ENCODE measurements at places on chromosomes 13 and 19. TPM values are rescaled to one million over a fixed set of nuclear protein-coding genes. Genes with fewer than 3 reads are reported as not detected.

Gene DENND1C
- 123 TPM for total RNA-seq

Gene ATP4A
- not detected for total RNA-seq

Gene IRGC
- not detected for total RNA-seq

Gene GAPDHS
- total RNA-seq = not detected

Gene FCER2
- 0.32 TPM for total RNA-seq

Gene ZNF304
- 8.9 TPM for total RNA-seq

Gene GPR183
- 26.8 TPM for total RNA-seq

Gene APOC4
- not detected for total RNA-seq

Gene KLK15
- not detected for total RNA-seq

Gene BRME1
- 2.9 TPM for total RNA-seq

Gene HTR2A
- total RNA-seq = not detected

GRCh38 chr13:75384879-75385707, 96.9 kb downstream of the TBC1D4 start:
- no peaks in the 10 kb centered on the region for H3K27me3 ChIP-seq
- H3K4me3 ChIP-seq = no peak overlapping the region
- DNase-seq = no peak
- H3K27ac ChIP-seq = no peak overlapping the region

GRCh38 chr13:46403851-46404732, 17.0 kb upstream of the RUBCNL start:
- H3K4me3 ChIP-seq = no peak overlapping the region
- H3K27me3 ChIP-seq = no peaks in the 10 kb centered on the region
- H3K27ac ChIP-seq = no peak overlapping the region
- H3K4me1 ChIP-seq = peaks cover 6% of the 10 kb centered on the region
- no peaks in the 10 kb centered on the region for H3K36me3 ChIP-seq

DNA sequence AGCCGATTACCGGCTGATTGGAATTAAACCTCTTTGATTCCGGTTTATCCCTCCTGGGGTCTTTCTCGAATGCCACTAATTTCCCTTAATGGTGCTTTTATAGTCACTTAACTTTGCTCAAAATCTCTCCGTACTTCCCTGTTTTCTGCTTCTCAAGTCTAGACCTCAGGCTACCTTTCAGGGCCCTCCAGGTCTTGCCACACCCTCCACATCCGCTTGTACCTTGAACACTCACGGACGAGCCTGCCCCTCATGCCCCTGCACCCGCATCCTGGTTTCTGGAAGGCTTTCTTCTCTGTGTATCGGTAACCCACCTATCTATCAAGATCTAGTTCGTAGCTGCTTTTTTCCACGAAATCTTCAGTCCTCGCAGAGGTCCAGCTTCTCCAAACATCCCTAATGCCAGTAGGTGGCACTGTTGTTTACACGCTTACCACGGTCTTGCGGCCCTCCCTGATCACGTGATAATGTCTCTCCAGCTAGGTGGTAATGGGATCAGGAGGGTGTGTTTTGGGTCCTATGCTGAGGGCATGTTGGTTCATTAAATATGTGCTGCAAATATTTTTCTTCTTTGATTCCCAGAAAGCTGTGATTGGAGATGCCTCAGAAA, 13.8 kb downstream of the ATP12A start:
- H3K27ac ChIP-seq = no peak overlapping the region
- no peak overlapping the region for H3K4me3 ChIP-seq
- no peak for DNase-seq
- H3K4me1 ChIP-seq = peaks cover 4% of the 10 kb centered on the region
- no peaks in the 10 kb centered on the region for H3K27me3 ChIP-seq

GRCh38 chr19:10683064-10683426, 18.2 kb upstream of the QTRT1 start:
- peaks cover 54% of the 10 kb centered on the region for H3K36me3 ChIP-seq
- H3K27ac ChIP-seq = no peak overlapping the region
- H3K4me1 ChIP-seq = no peaks in the 10 kb centered on the region
- no peak overlapping the region for H3K4me3 ChIP-seq
- no peaks in the 10 kb centered on the region for H3K27me3 ChIP-seq
- no peak for DNase-seq

DNA sequence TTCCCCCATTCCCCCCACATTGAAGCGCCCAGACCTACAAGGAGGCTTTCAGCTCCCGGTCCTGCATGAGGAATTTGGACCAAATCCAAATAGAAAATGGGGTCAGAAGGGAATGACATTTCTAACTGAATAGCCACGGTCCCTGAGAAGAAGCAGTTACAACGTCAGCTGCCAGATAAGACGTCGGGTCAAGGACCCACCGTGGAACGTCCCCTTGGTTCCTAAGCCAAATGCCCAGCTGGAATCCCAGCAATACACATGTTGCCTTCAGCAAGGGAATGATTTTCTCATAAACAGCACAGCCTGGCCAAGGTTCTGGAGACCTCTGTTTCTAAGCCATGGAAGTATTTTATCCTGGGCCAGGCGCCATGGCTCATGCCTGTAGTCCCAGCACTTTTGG, 109.1 kb upstream of the PEG3 start:
- H3K36me3 ChIP-seq = no peaks in the 10 kb centered on the region
- DNase-seq = no peak
- H3K27ac ChIP-seq = no peak overlapping the region
- H3K4me3 ChIP-seq = no peak overlapping the region
- H3K4me1 ChIP-seq = no peaks in the 10 kb centered on the region
- no peaks in the 10 kb centered on the region for H3K27me3 ChIP-seq

GRCh38 chr13:112900691-112901091, 68.3 kb upstream of the MCF2L start:
- H3K36me3 ChIP-seq = no peaks in the 10 kb centered on the region
- H3K4me3 ChIP-seq = no peak overlapping the region
- no peaks in the 10 kb centered on the region for H3K4me1 ChIP-seq
- no peaks in the 10 kb centered on the region for H3K27me3 ChIP-seq
- DNase-seq = no peak

DNA sequence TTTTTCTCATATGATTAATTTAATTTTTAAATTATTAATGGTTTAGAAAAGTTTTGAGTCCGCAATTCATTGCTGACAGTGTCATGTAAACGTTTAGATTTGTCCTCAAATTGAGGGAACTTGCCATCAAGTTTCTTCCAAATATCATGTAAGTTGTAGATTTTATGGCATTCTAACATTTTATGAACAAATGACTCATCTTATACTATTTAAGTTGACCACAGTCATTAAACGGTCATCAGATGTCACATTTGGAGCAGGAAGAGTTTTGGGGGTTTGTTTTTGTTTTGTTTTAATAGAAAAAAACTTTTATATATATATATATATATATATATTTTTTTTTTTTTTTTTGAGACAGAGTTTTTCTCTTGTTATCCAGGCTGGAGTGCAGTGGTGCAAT, 4.3 kb downstream of the ZNF114 start:
- H3K4me1 ChIP-seq = no peaks in the 10 kb centered on the region
- no peak overlapping the region for H3K27ac ChIP-seq
- H3K27me3 ChIP-seq = no peaks in the 10 kb centered on the region
- H3K36me3 ChIP-seq = no peaks in the 10 kb centered on the region

GRCh38 chr19:54448774-54449700, at the start of gene LENG8:
Gene LENG8, plus strand, starts transcription at chr19:54449199. Its CDS starts 2,146 bp downstream, at chr19:54451345.
- H3K4me3 ChIP-seq = peak within 1 kb of the TSS; percentile 85
- peaks cover 39% of the 10 kb centered on the region for H3K4me1 ChIP-seq
- H3K27ac ChIP-seq = peak within 1 kb of the TSS; percentile 94

DNA sequence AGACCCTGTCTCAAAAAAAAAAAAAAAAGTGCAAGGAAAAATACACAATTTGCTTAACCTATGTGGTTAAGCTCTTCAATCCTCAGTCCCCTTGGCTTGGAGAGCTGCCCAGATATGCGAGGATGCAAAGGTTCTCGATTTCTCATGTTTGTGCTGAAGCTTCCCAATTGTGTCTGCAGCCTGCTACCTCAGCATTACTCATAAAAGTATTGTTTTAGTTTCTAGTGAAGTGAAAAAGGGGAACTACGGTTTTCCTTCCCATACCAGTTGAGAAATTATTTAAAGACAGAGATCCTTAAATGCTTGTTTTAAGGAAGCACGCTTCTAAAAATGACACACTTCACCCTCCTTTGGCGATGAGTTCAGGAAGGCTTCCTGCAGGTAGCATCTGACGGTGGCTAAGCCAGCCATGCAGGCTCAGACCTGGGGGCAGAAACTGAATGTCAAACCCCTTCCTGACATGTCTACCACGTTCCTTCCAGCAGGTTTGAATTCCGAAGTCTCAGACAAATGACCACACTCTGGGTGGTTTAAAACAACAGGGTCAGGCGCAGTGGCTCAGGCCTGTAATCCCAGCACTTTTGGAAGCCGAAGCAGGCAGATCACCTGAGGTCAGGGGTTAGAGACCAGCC, 47.9 kb downstream of the RUBCNL start:
- H3K4me3 ChIP-seq = no peak overlapping the region
- no peaks in the 10 kb centered on the region for H3K27me3 ChIP-seq
- no peak overlapping the region for H3K27ac ChIP-seq
- no peak for DNase-seq
- peaks cover 18% of the 10 kb centered on the region for H3K4me1 ChIP-seq
- no peaks in the 10 kb centered on the region for H3K36me3 ChIP-seq

GRCh38 chr13:22561581-22561980, 619.2 kb upstream of the SGCG start:
- no peaks in the 10 kb centered on the region for H3K4me1 ChIP-seq
- H3K27me3 ChIP-seq = no peaks in the 10 kb centered on the region
- H3K36me3 ChIP-seq = no peaks in the 10 kb centered on the region
- H3K4me3 ChIP-seq = no peak overlapping the region
- no peak for DNase-seq

DNA sequence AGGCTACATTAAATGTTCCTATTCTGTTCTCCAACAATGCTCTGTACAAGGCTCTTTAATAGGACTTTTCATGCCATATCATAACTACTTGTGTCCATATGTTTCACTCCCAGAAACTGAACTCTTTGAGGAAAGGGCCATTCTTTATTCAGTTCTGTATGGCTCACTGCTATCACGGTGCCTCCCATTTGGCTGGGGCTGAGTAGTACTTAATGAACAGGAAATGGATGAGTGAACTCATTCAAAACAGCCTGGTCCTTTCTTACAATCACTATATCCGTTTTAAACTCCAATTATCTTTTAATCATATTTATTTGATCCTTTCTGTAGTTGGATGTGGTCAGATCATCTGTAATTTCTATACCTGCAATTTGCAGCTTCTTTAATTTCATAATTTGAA, 410.6 kb downstream of the TBC1D4 start:
- H3K27ac ChIP-seq = no peak overlapping the region
- H3K4me3 ChIP-seq = no peak overlapping the region
- no peaks in the 10 kb centered on the region for H3K36me3 ChIP-seq
- H3K27me3 ChIP-seq = no peaks in the 10 kb centered on the region

All from naive thymus-derived CD4-positive, alpha-beta T cell (primary cell).